Heart left ventricle (tissue), 16 donors: ENCODE measurements at places on chromosomes 7 and 10. TPM values are rescaled to one million over a fixed set of nuclear protein-coding genes. Genes with fewer than 3 reads are reported as not detected.

COA1 gene
- total RNA-seq = 73.1 TPM

CDHR1 gene
- total RNA-seq = 1.3 TPM

DNA sequence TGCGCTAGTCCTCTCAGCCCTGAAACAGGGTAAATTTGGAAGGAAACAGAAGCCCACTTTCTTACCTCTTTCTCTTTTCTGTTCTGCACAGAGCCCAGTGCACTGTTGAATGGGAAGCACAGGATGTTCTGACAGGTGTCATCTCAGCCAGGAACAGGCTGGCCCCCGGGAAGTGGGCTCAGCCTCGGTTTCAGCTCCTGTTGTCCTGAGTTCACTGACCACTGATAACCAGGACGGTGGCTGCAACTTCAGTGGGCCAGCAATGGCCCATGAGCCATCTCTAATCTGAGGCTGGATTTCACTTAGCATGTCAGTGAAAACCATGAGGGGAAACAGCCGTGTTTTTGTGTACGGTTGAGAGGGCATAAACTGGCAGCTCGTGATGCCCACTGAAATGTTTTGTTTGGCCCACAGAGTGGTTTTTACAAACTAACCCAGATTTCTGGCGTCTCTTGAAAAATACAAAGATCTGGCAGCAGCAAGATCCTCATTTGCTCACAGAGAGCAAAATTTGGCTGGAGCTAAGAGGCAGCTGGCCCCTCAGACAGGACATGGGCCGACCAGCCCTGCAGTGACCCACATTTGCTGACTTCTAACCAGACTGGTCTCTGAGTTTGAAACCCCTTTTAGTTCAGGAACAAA is 455.9 kb downstream of the PAXIP1 start:
- no peaks in the 10 kb centered on the region for H3K4me1 ChIP-seq
- H3K36me3 ChIP-seq = no peaks in the 10 kb centered on the region
- H3K4me3 ChIP-seq = no peak overlapping the region
- H3K27me3 ChIP-seq = no peaks in the 10 kb centered on the region
- no peak for DNase-seq
- no peak overlapping the region for H3K27ac ChIP-seq

DNA sequence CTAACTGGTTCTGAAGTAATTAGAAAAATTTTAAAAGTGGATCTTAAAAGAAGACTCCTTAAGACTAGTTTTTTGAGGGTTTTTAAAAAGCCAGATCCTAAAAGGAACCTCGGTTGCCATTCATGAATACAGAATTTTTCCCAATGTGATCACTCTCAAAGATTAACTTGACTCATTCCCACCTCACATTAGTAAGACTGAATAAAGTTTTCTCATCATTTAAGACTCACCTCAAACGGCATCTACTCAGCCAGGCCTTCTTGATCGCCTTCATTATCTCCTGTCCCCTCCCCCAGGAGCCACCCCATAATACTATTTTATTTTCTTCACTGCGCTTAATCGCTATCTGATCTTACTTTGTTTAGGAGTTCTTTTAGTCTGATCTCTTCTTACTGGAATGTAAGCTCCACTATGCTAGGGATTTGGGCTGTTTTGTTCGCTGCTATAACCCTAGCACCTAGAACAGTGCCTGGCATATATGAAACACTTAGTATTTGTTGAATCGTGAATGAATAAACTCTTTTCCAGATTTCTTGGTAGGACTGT is 55.9 kb upstream of the PCGF5 start:
- H3K27ac ChIP-seq = peak overlapping the region; percentile 93
- DNase-seq = no peak
- H3K4me3 ChIP-seq = no peak overlapping the region
- H3K4me1 ChIP-seq = no peaks in the 10 kb centered on the region
- no peaks in the 10 kb centered on the region for H3K27me3 ChIP-seq

- H3K27me3 ChIP-seq = no peaks in the 10 kb centered on the region
- DNase-seq = no peak
- H3K4me3 ChIP-seq = no peak overlapping the region
- no peak overlapping the region for H3K27ac ChIP-seq
- H3K4me1 ChIP-seq = no peaks in the 10 kb centered on the region
Observed at GRCh38 chr7:87337331-87337730, 8.1 kb upstream of the CROT start.

GRCh38 chr10:70500812-70501301 is 22.3 kb downstream of the PALD1 start:
- peak overlapping the region; percentile 48 for H3K27ac ChIP-seq
- H3K4me1 ChIP-seq = peaks cover 24% of the 10 kb centered on the region
- peak; percentile 76 for DNase-seq
- H3K36me3 ChIP-seq = no peaks in the 10 kb centered on the region
- H3K4me3 ChIP-seq = no peak overlapping the region

DNA sequence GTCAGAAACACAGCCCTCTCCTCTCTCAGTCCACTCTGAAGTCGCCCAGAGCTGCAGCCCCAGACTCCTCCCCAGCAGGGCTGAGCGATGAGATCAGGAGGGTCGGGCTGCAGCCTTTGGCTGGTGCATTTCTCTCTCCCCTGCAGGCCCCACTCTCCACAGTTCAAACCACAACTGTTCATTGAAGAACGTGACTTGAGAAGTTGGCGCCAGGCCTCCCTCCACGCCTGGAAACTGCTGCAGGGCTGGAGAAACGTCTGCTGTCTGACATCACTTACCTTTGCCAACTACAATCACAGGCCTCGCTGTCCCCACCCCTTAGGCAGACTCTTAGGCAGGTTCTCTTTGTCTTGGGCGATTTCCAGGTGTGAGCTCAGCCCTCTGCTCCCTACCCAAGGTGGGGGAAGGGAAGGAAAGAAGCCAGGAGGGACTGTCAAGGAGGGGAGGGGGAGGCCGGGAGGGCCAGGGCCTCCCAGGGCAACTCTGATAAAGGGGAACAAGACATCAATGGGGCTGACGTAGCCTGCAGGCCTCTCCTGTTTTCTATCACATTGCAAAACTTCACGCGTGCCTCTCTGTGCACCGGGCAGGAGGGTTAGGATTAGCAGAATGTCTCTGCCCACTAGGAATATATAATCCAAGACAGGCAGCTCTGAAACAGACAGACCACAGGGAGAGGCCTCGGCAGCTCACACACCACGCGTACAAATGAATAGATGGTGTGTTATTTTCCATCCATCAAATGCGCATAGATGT is 32.7 kb downstream of the CALML5 start:
- H3K36me3 ChIP-seq = no peaks in the 10 kb centered on the region
- H3K4me3 ChIP-seq = no peak overlapping the region
- no peaks in the 10 kb centered on the region for H3K4me1 ChIP-seq
- no peak overlapping the region for H3K27ac ChIP-seq
- no peaks in the 10 kb centered on the region for H3K27me3 ChIP-seq

- no peak overlapping the region for H3K27ac ChIP-seq
- H3K27me3 ChIP-seq = no peaks in the 10 kb centered on the region
- H3K36me3 ChIP-seq = no peaks in the 10 kb centered on the region
- DNase-seq = no peak
Observed at GRCh38 chr7:90917539-90917938, 321.4 kb downstream of the CDK14 start.

- H3K27ac ChIP-seq = peak overlapping the region; percentile 93
- no peaks in the 10 kb centered on the region for H3K36me3 ChIP-seq
- H3K4me1 ChIP-seq = peaks cover 45% of the 10 kb centered on the region
- peak overlapping the region; percentile 89 for H3K4me3 ChIP-seq
Observed at GRCh38 chr10:119872860-119873681, 428 bp upstream of the MCMBP start.

DNA sequence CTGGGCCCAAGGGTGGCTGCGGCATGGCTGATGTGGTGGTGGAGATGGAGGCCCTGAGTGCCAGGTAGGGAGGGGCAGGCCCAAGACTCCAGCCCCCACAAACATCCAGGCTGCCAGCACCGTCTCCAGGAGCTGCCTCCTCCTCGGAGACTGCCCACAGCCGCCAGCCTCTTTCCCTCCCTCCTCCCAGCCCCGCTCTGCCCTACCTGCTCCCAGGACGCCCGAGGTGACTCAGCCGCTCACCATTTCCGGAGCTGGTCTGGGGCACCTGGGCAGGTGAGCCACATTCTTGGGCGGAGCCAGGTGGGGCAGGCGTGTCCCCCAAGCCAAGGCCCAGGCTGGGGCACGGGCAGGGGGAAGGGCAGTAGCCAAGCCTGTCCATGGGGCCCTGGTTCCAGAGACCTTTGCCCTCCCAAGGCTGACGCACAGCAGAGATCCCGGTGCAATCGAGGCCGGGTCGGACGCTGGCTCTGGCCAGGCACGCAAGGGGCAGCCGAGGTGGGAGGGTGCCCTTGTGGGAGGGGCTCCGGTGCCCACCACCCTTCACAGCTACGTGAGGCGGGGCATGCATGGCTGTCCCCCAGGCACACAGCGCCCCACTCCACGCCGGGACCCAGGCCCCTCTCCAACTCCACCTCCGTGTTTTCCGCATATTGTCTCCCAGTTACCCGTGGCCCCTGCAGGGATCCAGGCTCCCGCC is 8.8 kb downstream of the ADAP1 start:
- no peak overlapping the region for H3K4me3 ChIP-seq
- no peaks in the 10 kb centered on the region for H3K36me3 ChIP-seq
- H3K27me3 ChIP-seq = no peaks in the 10 kb centered on the region
- no peaks in the 10 kb centered on the region for H3K4me1 ChIP-seq
- H3K27ac ChIP-seq = no peak overlapping the region

DNA sequence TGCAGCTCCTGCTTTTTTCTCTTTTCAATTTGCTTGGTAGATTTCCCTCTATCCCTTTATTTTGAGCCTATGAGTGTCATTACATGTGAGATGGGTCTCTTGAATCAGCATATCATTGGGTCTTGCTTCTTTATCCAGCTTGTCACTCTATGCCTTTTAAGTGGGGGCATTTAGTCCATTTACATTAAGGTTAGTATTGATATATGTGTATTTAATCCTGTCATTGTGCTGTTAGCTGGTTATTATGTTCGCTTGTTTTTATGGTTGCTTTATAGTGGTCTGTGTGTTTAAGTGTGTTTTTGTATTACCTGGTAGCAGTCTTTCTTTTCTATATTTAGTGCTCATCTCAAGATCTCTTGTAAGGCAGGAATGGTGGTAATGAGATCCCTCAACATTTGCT is 17.0 kb downstream of the GIMAP7 start:
- H3K27ac ChIP-seq = no peak overlapping the region
- no peaks in the 10 kb centered on the region for H3K27me3 ChIP-seq
- DNase-seq = no peak
- H3K4me3 ChIP-seq = no peak overlapping the region
- H3K36me3 ChIP-seq = no peaks in the 10 kb centered on the region

- no peak for DNase-seq
- H3K4me3 ChIP-seq = no peak overlapping the region
- no peaks in the 10 kb centered on the region for H3K4me1 ChIP-seq
- no peak overlapping the region for H3K27ac ChIP-seq
- H3K36me3 ChIP-seq = no peaks in the 10 kb centered on the region
Observed at GRCh38 chr10:47261121-47261520, 38.9 kb upstream of the GDF10 start.

DNA sequence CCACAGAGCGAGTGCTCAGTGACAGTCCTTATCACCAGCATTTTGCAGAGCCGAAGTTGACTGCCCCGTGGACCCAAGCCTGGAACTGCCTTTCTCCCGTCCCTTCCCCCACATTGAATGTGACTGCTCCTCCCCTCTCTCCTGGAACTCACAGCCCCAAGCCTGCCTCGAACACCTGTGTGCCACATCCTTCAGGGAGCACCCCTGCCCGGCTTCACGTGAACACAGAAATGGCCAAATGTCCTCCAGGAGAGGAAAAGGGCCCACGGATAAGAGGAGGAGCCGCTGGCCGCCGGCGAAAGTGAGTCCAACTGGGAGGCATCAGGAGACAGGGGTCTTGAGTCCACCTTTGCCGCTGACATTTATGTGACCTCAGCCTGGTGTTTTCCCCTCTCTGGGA is 16.2 kb downstream of the STX1A start:
- peaks cover 4% of the 10 kb centered on the region for H3K4me1 ChIP-seq
- H3K27me3 ChIP-seq = no peaks in the 10 kb centered on the region
- no peaks in the 10 kb centered on the region for H3K36me3 ChIP-seq

DNA sequence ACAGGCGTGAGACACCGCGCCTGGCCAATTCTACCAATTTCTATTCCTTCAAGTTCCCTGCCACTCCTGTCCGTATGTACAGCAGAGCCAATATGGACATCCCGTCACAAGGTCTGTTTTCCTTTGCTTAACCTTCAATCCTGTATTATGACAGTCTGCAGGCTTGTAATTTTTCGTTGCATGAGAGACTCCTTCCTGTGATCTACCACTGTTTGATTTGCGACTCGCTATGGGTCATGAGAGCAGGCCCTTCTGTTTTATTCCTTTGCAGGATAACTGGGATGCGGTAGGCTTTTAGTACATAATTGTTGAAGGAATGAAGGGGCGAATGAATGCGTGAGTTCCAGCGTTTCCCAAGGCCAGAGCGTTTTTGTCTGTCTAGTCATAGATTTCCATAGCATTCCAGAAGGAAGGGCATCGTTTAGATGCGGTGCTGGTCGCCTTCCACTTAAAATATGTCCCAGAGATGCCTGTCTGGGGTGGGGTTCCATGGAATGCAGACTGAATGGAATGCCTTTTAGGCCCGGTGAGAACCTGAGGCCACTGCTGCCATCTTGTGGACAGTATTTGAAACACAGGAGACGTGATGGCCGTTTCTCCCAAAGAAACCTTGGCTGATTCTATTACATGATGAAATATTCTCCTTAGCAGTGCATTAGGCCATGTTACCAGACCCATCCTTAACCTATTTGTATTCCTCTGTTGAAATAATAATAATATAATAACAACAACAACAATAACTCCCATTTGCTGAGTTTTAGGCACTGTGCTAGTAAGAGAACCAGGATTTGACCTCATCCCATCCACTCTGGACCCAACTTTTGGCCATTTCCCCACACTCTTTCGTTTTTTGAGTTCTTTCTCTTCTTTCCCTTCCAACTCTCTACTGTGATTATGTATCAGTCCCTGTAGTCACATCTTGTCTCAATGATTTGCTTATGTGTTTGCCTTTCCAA is 193.2 kb downstream of the MYOF start:
- H3K27ac ChIP-seq = no peak overlapping the region
- no peaks in the 10 kb centered on the region for H3K27me3 ChIP-seq
- H3K4me3 ChIP-seq = no peak overlapping the region
- DNase-seq = no peak
- no peaks in the 10 kb centered on the region for H3K4me1 ChIP-seq

DNA sequence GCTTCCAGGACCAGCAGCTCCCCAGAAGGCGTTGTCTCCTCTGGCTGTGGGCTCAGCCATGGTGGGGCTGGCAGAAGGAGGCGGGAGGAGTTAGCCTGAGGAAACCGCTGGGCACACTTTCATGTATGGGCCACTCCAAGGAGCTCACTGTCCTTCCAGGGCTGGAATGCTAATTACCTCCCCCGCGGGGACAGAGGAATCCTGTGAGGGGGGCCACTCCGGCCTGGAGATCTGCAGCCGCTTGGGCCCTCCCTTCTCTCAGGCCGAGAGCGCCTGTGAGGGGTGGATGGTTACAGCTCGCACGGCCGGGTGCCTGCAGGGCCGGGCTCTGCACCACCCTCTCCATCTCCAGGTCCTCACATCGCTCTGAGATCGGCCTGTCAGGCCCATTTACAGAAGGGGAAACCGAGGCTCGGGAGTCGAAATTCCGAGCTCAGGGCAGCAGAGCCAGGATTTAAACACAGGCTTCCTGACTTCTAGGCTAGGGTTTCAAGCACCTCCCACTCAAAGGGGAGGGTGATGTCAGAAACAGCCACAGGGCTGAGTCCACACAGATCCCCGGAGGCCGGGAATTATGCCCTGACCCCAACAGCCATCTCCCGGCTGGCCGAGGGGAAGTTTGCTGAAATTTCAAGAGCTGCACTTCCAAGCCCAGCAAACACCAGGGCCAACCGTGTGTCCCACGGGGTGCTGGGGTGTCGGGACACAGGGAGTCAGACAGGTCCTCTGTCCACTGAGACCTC is 59.1 kb downstream of the PDGFA start:
- no peaks in the 10 kb centered on the region for H3K27me3 ChIP-seq
- peaks cover 5% of the 10 kb centered on the region for H3K4me1 ChIP-seq
- peak; percentile 56 for DNase-seq
- H3K36me3 ChIP-seq = no peaks in the 10 kb centered on the region
